ENCODE measurements at places on chromosomes 1 and 21.

DNA sequence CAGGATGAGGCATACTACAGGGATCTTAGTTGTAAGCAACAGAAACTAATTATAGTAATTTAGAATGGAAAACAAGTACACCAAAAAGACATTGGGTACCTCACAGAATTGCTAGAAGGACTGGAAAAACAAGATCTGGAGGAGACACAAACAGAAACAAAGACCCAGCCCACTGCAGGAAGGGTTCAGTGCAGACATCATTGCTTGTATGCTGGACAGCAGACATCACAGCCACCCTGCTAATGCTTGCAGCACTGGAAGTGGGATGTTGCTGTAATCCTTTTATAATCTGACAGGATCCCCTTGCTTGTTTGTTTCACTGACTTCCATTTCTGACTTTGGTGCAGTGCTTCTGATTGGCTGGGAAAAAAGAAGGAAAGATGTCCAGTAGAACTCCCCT, 111.4 kb upstream of the ZNF678 start:
- no peak for DNase-seq

- DNase-seq: peak; percentile 16
These were observed 39.8 kb upstream of the ZC3H12A start for GRCh38 chr1:37434292-37435225.

DNA sequence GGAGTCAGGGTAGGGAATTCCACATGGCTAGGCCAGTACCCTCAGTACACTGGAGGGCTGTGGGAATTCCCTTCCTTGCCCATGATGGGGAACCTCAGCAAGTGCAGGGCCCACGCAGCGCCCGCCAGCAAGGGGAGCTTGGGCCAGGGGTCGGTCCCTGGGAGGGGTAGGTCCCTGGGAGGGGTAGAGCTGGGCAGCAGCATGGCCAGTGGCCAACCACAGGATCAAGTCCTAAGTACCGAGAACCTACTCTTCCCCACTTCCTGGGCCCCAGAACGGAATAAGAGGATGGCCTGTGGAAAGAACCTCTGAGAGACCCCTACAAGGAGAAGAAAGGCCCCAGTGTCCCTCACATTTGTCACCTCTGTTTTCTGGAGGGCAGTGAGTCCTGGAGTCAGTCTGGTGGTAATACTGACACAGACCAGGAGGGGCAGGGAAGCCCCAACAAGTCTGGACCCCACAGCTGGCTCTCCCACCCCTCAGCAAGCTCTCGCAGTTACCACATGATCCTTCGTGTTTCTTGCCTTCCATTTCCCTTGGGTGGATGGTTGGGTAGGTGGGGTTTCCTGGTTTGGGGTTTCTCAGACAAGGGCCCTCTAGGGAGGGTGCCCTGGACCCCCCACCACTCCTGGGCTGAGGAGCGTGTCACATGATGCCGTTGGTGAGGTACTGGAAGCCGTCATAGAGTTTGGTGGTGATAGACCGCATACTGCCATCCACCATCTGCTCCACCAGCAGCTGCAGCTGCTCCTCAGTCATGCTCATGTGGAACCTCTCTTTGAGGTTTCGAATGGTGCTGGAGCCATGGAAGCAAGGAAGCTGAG, 10.3 kb downstream of the ZNF687 start:
- no peak for DNase-seq

DNA sequence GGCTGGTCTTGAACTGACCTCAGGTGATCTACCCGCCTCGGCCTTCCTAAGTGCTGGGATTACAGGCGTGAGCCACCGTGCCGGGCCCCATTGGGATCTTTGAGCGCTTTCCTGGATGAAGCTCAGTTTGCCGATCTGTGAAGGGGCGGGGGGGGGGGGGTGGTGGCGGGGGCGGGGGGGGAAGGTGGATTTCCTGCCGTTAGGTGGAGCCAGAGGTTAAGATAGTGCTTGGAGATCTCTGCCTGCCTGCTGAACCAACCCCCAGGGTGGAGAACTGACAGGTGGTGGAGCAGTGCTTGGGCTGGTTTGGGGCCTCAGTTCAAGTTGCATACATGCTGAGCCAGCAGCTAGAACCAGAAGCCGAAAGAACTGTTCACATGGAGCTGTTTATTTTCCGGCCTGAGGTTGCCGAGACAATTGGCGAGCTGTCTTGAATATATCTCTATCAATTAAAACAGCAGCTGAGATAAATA, 1.7 kb downstream of the TMCC2 start:
- DNase-seq: peak; percentile 87

- no peak for DNase-seq
These were observed 43.3 kb upstream of the RABGAP1L start for GRCh38 chr1:174116042-174116441.
